ENCODE measurements at places on chromosomes 1 and 21. TPM values are rescaled to one million over a fixed set of nuclear protein-coding genes. Genes with fewer than 3 reads are reported as not detected.

GRCh38 chr1:112033439-112034120 is 44.1 kb upstream of the KCND3 start:
- DNase-seq = no peak

- no peak for DNase-seq
These were observed 5.0 kb downstream of the ALPL start for GRCh38 chr1:21514245-21514644.

DNA sequence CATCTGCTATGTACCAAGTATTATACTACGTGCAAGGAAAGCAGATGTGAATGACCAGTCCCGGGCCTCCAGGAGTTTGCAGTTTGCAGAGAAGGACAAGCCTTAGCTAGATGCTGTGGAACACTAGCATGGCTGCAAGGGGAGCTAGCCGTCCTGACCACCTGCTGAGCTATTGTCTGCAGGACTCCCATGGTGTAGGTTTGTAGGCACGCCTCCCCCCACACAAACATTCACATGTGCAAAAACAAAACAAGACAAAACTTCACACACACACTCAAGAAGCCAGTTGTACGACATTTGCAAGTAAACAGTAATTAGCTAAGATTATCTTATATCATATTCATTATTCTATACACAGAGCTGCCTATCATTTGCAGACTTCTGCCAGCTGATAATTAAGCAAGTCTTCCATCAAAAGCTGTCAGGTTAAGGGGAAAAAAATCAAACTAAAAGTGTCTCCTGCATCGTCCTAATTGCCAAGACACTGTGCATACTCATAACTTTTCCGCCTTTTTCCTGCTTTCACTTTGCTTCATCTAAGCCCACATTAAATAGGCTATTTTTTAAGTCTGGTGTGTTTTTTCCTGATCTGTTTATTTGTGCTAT is 10.7 kb upstream of the HNRNPU start:
- no peak for DNase-seq

- DNase-seq = peak; percentile 33
These were observed 459.5 kb downstream of the PTPRU start for GRCh38 chr1:29695803-29696202.

GRCh38 chr1:169106921-169107602 is 572 bp downstream of the ATP1B1 start:
- no peak for DNase-seq

GRCh38 chr1:154316704-154317103 is 4.2 kb upstream of the AQP10 start:
- no peak for DNase-seq

GRCh38 chr21:31731056-31731856 is 662 bp downstream of the SCAF4 start:
- no peak for DNase-seq

DNA sequence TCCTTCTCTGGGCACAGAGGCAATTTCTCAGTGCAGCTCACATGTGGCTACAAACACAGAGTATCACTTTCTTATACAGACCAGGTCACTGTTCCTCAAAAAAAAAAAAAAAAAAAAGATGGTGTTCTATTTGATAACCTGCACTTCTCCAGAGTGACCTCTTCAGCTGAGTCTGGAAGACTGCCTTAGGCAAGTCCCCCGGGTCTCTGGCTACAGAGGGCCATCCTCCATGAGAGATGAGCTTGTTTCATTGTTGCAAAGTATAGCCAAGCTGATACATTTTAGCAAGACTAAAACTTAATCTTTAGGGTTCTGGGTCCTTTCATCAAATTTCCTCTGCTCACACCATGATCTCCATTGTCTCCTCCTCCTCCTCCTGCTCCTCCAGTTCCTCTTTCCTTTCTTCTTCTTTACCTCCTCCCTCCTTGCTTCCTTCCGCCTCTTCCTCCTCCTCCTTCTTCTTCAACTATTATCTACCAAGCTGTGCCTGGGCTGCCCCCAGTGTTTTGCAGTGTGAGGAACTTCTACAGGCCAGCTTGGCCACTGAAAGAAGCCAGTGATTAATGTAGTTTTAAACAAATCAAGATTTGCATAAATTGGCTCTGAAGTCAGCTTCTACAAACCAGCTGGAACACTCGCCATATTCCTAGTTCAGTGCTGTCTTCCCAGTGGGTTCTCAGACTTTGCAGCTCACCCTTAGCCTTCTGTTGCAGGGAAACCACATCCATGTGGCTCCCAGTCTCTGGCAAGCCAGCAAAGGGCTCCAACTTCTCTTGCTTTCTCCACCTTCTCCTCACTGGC is 139.4 kb downstream of the RUNX1 start:
- DNase-seq = no peak

KCNH1 gene
- total RNA-seq = not detected

DNA sequence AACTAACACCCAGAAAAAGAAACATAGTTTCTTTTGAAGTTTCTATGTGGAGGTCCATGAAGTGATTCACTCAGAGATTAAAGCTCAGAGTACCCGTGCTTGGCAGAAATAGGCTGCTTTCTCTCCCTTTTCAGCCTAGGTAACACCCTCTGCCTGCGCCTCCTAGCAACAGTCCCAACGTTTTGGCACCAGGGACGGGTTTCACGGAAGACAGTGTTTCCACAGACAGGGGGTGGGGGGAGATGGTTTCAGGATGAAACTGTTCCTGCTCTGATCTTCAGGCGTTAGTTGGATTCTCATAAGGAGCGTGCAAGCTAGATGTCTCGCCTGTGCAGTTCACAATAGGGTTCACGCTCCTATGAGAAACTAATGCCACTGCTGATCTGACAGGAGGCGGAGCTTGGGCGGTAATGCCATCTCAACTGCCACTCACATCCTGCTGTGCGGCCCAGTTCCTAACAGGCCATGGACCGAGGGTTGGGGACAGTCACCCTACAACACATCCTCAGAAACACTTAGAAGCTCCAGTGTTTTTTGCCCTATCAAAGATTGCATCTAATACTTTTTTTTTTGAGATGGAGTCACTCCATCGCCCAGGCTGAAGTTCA is 53.2 kb downstream of the CHML start:
- DNase-seq = no peak

GRCh38 chr1:172926070-172926469 is 124.7 kb downstream of the TNFSF18 start:
- DNase-seq = no peak

PLEKHN1 gene
- total RNA-seq = not detected

DNA sequence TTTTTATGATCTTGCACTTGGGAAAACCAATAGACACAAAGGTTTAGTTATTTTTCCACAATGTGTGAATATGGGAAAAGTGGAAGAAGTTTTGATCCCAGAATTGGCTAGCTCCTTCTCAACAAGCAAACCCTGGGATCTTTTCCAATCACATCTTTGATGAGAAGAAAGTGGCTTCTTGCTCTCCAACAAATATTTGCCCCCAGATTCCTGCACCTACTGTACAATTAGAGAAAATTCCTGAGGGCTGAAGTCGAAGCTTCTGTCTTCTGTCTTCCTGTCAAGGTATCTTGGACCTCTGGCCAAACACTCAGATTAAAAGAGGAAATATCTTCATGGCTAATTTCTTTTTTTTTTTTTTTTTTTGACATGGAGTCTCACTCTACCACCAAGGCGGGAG is 113.1 kb upstream of the SLC45A1 start:
- no peak for DNase-seq

DNA sequence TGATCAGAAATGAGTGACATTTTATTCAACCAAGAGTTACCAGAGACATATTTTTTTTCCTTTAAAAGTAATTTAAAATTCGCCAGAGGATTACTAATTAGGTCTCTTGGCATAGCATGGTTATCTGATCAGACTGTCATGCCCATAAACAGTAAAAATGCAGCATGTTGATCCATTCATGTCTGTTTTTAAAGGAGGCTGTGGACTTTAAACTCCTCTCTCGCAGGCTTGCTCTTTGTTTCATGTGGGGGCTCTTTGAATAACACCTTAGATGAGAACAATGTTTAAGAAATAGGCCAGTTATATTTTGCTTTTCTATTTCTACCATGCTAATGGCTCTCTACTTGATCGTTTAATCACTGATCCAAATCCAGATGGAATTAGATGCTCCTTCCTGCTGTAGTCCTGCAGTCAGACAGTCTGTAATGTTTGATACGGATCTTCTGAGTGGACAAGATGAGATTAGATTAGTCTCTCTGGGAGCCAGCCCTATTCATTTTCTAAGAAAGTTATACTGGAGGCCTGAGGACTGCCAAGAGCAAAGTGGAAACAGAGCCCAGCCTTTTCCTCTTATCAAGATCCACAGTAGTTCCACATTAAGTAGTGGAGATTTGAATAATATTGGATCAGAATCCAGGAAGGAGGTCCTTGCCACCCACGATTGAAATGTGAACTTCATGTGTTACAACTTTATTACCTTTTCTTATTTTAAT is 197.4 kb downstream of the HS2ST1 start:
- no peak for DNase-seq

DNA sequence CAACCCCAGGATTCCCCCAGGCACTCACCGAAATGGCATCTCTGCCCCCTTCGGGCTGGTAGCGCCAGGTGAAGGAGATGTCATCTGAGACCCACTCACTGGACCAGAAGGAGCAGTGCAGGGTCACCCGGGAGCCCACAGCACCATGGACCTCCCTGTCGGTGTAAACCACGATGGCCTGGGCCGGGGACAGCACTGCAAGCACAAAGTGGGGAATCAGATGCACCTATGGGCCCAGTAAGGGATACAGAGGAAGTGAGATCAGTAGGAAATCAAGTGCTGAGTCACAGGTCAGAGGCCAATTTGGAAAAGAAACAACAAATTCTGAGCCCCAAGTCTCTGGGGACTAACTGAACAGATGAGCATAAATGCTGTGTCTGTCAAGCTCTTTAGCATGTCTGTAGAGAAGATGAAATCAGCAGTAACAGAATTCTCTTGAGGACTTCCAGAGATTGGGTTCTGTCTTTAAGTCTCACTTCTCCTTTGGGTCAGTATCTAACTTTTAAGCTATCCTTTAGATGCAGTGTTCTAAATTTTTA is 2.5 kb downstream of the MPZ start:
- DNase-seq = no peak

DNA sequence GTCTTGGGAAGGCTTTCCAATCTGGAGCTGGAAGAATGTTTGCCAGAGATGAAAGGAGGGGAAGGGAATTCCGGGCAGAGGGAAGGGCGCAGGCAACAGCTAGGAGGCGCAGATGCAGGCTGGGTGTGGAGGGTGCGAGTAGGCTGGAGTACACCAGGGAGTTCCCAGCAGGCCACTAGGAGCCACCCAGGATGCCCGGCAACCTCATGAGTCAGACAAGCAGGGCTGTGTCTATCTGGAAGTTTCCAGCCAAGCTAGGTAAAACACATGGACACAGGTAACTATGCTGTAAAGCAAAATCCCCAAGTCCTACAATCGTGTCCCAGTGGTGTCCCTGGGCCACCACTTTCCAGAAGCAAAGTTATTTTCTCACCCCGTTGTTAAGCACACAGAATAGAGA is 990 bp upstream of the NBL1 start:
- peak; percentile 66 for DNase-seq

- DNase-seq = no peak
These were observed 2.6 kb downstream of the GLRX2 start for GRCh38 chr1:193102662-193103061.

DNA sequence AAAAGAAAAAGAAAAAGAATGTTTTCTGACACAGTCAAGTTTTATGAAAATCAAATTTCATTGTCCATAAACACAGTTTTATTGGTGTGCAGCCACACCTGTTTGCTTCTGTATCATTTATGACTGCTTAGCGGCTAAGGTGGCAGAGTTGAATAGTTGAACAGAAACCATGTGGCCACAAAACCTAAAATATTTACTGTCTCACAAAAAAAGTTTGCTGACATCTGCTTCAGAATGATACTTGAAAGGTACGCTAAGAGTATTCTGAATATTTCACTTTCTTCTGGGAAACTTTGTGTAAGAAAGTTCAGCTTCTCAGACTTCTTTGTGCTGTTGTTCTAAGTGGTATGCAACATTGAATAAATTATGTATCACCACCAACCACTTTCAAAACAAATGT is 6.2 kb downstream of the KCNK1 start:
- no peak for DNase-seq

DNA sequence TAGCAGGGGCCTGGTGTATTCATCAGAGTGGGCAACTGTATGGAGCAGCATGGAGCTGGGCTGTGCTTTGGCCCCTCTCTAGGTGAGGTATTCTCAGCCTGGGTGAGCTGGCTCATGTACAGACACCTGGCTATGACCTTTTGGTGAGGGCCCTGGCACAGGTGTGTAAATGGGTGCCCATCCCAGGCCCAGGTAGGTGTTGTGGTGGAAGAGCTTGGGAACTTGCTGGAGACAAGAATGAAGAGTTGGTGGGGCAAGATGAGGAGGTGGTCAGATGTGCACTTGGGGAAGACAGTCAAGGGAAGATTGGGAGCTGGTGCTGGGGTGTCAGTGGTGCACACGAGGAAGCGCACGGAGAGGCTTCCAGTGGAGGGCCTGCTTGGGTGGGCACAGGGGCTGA is 95.5 kb downstream of the TRIM11 start:
- DNase-seq = no peak

GRCh38 chr21:27526451-27526850 is 559.6 kb upstream of the ADAMTS5 start:
- DNase-seq = no peak

GNB1 gene
- 183 TPM for total RNA-seq

- no peak for DNase-seq
These were observed at the start of gene KRTAP12-1 for GRCh38 chr21:44681861-44682579. Gene KRTAP12-1, minus strand, starts transcription at chr21:44682163. Its CDS starts 40 bp downstream, at chr21:44682123.

FCRL1 gene
- not detected for total RNA-seq

GRCh38 chr1:204587621-204588020 is 71.4 kb downstream of the MDM4 start:
- no peak for DNase-seq

GRCh38 chr1:4072481-4073153 is 172.5 kb upstream of the C1orf174 start:
- no peak for DNase-seq

- no peak for DNase-seq
These were observed 43.0 kb upstream of the RAVER2 start for GRCh38 chr1:64701886-64702285.

- DNase-seq = no peak
These were observed 45.1 kb upstream of the TRIM67 start for GRCh38 chr1:231116738-231117137.

DNA sequence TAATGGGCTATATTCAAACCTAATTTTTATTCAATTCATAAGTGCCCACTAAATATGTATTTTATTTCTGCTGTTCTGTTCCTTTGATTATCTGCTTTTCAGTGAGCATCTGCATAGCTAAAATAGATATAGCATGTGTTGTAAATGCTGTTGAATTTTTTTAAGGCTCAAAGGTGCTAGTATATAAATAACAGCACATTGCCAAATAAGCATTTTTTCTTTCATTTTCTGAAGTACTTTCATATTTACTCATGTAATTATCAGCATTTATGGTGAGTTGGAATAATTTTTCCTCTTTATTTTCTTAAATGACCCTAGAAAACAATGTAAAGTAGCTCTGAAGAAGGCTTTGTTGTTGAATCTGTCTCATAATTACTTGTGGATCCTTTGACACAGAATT is 69.6 kb upstream of the B3GALT2 start:
- DNase-seq = no peak

- DNase-seq = no peak
These were observed 305.1 kb downstream of the MATN1 start for GRCh38 chr1:30418061-30418938.

- DNase-seq = no peak
These were observed 1014.5 kb downstream of the BRINP3 start for GRCh38 chr1:189463166-189463565.

MX2 gene
- total RNA-seq = 5.0 TPM
